T-helper 9 cell (primary cell): ENCODE measurements at places on chromosomes 12 and 14.

DNA sequence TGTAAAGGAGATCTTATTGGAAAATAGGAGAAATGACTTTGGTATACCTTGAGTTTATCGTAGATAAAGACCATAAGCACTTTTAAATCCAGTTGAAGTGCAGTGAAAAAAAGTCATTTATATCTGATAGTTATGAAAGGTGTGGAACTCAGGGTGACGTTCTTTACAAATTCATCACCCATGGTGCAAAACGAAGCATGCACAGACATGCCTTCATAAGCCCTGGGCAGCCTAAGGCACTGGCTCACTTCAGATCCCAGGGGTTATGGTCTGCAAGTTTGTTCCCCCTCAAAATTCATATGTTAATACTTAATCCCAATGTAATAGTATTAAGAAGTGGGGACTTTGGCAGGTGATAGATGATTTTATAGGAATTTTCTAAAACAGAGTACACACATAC is 1216.4 kb upstream of the USP15 start:
- no peak for DNase-seq

DNA sequence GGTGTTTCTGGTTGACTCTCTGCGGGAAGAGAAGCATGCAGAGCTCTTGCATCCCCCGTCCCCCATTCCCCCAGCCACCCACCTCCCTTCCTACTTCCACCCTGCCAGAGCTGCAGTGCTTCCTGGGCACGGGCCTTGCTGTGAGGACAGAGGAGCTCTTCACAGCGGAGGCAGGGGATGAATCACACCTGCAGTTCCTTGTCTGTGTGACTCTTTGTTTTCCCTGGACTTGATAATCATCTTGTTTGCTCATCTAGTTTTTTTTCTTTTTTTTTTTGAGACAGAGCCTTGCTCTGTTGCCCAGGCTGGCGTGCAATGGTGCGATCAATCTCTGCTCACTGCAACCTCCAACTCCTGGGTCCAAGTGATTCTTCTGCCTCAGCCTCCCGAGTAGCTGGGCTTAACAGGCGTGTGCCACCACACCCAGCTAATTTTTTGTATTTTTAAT is 27.8 kb downstream of the ANKRD9 start:
- DNase-seq = no peak

GRCh38 chr12:120230974-120231315 is 30.0 kb upstream of the RPLP0 start:
- DNase-seq = no peak

DNA sequence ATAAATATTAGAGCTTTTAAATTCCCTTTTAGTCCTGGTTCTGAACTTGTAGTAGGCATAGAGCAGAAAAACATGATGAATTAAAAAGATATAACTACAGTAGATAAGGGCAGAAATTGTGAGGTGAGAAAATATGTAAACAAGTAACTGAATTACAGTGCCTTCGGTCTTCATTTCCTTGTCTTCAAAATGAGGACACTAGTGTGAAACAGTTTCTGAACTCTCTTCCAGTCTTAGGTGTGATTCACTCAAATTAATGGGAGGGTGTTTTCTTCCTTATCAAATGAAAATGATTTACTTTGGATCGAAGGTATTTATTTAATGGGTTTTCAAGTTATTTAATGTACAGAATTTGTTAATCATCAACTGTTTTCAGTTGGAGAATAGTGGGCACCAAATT is 1.5 kb downstream of the FGD4 start:
- DNase-seq = no peak

DNA sequence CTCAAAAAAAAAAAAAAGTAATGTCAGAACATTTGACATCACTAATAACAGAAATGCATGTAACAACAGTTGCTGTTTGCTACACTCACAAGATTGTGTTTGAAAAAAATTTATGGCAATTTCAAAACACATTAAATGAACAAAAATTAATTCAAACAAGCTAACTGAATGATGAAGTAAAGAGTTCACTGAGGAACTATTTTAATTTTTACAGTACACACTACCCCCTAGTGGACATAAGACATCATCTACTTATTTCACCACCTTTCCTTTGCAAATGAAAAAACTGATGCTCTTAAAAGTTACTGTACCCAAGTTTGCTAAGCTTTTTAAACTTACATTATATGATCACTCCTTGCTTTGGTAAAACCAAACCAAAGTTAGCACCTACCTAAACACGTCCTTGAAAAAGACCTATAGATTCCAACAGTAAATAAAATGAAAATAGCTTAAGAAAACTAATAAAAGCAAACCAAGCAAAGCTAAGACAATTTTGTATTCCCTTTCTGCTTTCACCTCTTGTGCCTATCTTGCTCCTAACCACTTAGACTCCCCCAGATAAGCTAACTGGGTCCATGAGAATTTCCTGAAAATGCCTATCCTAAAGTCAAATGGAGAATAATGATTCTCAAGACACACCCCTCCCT is 22.2 kb downstream of the UBE2N start:
- no peak for DNase-seq

DNA sequence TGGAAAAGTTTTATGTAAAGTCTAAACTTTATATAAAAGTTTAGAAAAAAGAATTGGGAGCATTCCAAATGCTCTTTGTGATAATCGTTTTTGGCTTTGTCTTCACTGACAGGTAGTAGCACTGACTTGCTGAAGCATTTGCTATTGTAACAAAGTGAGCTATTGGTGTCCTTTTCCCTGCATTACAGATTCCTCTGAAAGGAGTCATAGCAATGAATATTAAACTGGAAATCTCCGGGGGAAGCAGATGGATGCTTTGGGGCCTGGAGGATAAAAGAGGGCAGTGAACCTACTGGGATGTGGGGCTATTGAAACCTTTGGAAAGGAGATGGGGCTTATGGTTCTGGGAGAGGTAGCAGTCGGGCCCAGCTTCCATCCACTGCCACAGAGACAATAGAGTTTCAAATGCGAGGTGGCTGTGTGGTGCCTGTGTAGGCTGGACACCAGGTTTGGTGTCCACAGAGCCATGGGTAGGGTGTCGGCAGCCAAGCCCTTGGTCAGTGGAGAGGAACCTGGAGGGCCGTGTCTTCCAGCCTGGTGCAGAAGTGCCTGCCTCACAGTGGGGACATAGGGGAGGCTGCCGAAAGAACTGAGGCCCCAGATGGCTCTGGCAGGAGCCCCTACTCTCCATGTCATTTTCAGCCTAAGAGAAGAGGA is 10.1 kb downstream of the GSG1 start:
- no peak for DNase-seq

GRCh38 chr12:116121453-116121871 is 156.0 kb downstream of the MED13L start:
- DNase-seq = no peak

DNA sequence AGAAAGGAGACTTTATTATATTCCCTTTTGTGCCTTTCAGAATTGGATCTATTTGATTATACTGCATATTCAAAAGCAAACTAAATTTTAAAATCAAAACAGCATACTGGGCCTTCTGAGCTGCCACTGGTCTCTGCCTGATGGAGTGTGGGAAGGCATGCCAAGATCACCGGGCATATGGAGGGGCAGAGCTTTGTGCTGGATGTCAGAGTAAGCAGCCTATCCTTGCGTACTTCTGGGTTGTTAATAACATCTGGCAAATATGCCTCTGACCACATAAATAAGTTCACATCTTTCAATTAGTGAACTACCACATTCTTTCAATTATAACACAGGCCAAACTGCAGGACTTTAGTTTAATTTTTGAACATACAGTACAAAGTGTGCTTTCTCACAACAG is 18.3 kb downstream of the MLH3 start:
- DNase-seq = no peak

DNA sequence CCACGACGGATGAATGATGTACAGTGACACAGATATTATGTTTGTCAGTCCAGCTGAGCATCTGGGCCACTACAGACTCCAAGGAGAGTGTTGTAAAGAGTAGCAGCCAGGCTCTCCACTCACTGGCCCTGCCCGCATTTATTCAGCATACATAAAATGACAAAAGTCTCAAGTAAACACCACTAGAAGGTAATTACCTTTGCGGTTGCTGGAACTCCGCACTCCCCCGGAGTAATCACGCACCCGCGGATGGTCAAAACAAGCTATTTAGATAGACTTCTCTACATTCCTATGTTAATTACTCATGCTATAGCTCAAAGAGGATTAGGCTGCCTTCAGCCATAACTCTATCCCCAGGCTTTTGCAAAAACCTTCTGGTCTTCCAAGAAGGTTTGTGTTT is 18.8 kb upstream of the STRAP start:
- no peak for DNase-seq

GRCh38 chr12:47231456-47231855 is 151.7 kb upstream of the AMIGO2 start:
- no peak for DNase-seq

- DNase-seq = no peak
Observed at GRCh38 chr12:105948331-105948730, 190.4 kb downstream of the NUAK1 start.

DNA sequence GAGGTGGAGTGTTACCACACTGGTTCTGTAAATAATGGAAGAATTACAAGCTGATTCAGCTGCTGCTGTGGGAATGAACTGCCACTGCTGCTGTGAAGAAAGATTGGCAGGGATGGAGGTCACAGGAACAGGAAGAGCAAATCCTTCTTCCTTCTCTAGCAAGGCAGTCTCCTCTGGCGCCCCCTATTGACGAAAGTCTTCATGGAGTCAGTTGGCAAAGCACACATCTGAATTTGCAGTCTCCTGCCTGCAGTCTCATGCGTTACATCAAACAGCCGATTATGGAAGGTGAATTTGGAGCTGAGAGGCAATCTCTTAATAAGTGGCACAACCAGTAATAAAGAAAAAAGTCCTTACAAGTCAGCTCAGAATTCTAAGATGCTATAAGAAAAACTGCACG is 106.0 kb upstream of the TMTC1 start:
- no peak for DNase-seq

DNA sequence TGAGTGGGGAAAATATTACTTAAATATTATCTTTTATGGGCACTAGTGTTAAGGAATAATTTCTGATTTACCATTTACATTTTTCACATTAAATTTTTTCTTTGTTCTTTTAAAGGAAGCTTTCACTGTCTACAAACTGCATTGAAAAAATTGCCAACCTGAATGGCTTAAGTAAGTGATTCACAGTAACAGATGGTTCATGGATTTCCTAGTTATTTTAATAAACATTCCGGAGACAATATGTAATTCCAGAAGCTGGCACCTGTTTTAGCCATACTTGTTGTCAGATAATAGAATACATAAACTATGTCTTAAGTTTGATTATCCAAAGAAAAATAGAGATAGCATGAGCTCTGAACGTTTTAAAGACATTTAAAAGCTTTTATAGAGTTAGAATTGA is 17.1 kb downstream of the DNAL1 start:
- no peak for DNase-seq

DNA sequence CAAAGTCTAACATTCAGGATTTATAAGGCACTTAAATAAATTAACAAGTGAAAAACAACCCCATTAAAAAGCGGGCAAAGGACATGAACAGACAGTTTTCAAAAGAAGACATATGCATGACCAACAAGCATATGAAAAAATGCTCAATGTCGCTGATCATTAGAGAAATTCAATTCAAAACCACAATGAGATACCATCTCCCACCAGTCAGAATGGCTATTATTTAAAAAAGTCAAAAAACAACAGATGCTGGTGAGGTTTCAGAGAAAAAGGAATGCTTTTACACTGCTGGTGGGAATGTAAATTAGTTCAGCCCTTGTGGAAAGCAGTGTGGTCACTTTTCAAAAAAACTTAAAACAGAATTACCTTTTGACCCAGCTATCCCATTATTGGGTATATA is 60.7 kb upstream of the BDKRB2 start:
- no peak for DNase-seq

- DNase-seq = no peak
Observed at GRCh38 chr12:19624491-19624890, 185.2 kb downstream of the AEBP2 start.

DNA sequence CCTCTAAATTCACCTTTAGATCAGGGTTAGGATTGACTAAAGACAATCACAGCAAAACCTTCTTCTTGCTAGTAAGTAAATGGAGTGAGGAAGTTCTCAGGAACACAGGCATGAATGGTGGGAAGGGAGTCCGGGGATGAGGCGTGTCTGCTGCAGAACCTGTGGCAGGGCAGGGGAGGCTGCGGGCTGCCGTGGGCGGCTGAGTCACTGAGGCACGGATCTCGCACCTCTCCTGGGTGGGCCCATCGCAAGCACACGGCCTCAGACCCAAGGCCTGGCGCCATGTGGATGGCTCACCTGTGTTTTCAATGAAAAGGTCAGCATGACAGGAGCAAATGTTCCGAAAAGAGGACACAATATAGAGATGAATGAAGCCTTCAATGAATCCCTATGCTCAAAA is 85.4 kb downstream of the PIWIL1 start:
- DNase-seq = no peak

DNA sequence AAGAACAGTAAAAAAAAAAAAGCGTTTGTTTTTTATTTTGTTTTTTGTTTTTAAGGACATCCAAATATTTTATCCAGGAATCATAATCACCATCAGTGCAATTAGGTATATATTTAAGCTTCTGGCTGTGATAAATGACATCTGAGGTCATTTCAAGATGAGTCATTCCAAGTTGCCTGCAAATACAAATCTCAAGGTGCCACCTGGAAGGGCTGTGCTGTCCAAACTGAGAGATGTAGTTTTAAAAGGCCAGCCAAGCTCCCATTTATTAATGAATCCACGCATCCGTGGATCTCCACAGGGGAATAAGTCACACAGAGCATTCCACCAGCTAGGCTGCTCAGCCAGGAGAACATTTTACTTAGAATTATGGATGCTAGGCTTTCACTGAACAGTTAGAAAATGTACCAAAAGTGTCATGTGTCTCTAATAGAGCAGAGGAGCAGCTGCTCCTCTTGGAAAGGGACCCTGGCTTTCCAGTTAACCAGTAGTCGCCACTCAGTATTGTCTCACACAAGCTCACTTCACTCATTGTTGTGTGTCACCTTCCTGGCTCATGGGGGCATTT is 1151.4 kb upstream of the TMEM132C start:
- DNase-seq = no peak

DNA sequence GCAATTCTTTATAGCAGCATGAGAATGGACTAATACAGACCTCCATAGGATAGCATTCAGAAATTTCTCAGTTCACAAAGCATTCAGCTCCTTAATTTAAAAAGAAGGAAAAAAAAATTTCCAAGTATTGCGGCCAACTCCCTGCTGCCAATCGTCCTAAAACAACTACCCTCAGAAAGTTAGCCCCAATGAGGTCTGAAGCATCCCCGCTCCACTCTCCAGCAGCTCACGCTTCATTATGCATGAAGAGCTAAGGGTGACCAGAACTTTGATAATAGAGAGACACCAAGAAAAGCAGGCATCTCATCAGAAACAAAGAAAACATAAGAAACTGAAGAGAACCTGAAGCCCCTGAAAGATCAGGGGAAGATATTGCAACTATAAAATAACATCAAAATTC is 172.8 kb upstream of the NUDT4 start:
- DNase-seq = no peak

DNA sequence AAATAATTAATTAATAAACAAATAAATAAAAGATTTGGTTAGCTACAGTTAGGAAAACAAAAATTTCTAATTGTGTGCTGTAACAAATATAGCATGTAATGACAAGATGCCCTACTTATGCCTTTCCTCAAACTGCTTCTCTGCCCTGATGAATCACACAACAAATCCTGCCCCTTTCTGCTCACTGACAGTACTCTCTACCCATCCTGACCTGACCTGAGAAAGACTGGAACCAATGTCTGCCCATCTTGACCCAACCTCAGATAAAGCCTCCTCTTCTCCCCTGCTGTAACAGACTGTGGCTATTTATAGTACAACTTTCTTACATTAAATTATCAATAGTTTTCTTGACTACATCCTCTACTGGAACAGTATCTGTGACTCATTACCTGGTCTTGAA is 43.7 kb downstream of the PPP1R13B start:
- DNase-seq = no peak

- no peak for DNase-seq
Observed at GRCh38 chr14:97710726-97711125, 913.5 kb downstream of the VRK1 start.
